ENCODE measurements at places on chromosomes 12 and 14.

DNA sequence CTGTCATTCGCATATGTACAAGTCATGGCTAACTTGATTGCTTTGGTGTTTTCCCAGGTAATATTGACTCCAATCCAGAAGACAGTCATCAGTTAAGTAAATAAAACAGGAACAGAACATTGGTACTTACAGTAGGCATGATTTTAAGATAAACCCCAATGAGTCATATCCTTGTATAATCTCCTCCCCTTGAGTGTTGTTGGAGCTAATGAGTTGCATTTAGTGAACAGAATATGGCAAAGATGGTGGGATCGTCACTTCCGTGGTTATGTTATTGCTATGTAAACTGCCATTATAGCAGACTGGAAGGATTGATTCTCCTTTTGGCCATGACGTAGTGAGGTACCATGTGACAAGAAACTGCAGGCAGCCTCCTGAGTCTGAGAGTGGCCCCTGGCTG lies 102.2 kb downstream of the TMX1 start:
- DNase-seq, result no peak

GRCh38 chr14:73665130-73665529 lies 20.3 kb downstream of the DNAL1 start:
- no peak for DNase-seq

DNA sequence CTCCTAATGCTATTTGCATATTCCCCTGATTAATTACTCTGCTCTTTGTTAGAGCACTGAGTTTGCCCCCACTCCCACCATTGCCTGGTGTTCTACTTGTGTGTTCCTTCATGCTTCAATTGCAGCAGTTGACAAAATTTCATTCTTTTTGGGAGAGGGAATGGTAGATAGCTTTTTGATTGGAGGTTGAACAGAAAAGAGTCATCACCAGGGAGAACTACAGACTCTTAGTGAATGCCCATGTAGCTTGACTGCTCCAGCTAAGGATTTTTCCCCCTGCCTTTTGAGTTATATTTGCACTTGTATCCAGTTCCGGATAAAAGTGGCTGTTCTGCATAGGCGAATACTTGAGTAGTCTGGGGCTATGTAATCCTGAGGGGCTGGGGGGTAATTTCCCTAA lies 183.9 kb downstream of the ETNK1 start:
- no peak for DNase-seq

GRCh38 chr12:10160617-10161385 lies 11.1 kb downstream of the OLR1 start:
- DNase-seq, result no peak

Data from activated naive CD4-positive, alpha-beta T cell treated with Interleukin-2 at 50 U/mL for 16 hours (primary cell).